ENCODE measurements at places on chromosomes 1 and 21.

- no peak for DNase-seq
These were observed 35.2 kb downstream of the PTPRC start for GRCh38 chr1:198674009-198674408.

- DNase-seq: no peak
These were observed 1.5 kb downstream of the EPRS1 start for GRCh38 chr1:220044678-220045355.

DNA sequence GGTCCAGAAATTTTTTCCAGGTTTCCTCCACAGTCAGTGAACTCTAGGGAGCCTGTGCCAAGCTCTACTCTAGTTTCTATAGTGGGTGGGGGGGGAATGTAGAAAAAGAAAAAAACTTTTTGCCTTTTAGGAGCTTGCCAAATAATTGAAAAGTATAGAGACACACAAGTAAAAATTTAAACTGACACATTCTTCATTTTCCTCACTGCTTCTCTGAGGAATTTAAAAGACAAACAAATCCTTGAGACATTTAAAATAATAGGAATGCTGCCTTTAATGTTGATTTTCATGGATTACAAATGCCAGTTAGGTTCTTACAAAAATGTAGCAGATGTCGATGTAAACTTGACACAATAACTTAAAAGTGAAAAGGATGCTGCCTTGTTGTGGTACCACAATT, 241.9 kb downstream of the DNM3 start:
- DNase-seq: no peak

GRCh38 chr1:6027591-6027990, 18.1 kb upstream of the KCNAB2 start:
- peak; percentile 21 for DNase-seq

DNA sequence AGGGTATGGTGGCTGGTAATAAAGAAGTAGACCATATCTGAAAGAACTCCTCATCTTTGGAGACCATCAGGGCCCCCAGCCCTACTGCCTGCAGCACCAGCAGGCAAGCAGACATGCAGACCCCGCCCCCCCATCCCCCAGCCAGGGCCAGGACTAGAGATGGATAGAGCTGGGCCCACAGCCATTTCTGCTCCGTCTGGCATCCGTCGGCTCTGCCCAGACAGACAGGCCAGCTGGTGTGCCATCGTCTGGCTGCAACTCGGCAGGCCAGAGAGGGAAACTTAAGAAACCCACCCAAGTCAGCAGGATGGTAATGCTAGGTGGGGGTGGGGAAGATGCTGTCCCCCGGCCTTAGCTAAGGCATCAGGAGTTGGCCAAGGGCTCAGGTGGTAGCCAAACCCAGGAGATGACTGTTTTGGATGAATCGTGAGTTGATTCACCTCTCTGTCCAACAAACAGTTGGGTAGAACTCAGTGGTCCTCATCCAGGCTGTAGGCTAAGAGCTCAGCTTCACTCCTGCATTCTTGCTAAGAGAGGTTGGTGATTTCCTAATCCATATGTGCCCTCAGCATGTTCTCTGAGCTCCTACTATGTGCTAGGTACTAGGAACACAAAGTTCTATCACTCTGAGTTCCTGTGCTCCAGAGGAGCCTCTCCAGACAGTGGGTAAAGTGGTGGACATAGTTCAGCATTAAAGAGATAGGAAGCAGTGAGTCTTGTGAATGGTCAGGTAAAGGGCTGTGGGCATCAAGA, 23.2 kb upstream of the TMEM222 start:
- no peak for DNase-seq

DNA sequence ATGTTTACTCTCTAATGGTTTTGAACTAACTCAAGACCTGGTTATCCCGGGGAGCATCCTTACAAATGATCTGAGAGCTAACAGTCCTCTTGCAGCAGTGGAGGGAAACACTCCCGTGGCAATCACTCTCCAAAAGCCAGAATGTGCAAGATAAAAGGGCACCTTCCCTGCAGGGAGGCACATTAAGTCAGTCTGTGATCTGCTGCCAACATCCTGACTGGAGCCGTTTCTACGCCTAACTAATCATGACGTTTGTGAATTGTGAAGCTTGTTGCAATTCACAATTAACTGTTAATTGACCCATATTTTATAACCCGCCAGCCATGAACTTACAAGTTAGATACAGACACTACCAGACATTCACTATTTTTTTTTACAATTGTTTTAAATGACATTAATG, 52.1 kb upstream of the LGALS8 start:
- DNase-seq: no peak

DNA sequence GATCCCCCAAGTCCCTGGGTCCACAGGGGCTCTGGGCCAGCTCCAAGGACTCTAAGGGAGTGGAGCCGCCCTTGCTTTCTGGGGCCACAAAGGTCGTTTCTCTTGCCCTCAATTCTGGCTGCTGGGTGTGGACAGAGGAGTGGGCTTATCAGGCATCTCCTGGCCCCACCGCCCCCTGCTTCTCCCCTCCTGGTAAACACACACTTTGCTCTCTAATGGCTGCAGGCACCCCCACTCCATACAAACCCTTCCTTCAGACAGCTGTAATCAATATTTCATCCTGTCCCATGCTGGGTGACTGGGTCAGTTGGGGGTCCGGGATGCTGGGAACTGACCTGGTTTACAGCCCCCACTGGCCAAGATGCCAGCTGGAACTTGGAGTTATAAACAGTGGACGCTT, 67.5 kb downstream of the PRDM16 start:
- DNase-seq: no peak

DNA sequence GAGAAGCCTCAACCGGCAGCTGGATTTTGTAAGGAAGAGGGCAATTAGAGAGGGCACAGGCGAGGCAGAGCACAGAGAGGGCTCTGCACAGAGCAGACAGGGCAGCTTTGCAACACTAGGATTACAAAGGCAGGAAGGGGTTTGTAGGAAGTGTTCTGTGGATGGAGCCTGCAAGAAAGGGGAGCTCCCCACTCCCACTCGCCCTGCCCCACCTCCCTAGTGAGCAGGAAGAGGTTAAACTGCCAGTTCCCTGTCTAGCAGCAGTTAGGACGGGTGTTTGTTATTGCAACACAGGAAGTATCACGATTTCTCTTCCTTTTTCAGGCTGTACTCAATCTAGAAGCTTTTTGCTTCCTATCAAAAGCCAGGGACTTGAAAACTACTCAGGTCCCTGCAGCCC, 63.3 kb upstream of the LRRC8D start:
- DNase-seq: peak; percentile 54

DNA sequence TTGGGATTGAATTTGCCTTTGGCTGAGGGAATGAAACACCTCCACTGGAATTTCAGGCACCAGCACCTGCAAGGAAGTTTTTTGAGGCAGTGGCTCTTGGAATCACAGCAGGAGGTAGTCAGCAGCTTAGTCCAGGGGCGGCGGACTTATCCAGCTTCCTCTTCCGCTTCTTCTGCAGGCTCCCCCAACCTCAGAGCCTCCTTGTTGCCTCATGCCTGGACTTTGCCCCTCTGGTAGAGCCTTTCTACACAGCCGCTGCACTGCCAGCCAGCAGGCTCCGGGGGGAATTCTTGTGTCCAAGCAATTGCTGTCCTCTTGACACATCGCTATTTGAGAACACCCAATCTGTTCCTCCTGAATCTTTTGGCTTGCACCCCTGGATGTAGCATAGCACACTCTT, 4.4 kb upstream of the RHEX start:
- DNase-seq: no peak

GRCh38 chr1:45531873-45532272, 10.2 kb upstream of the PRDX1 start:
- DNase-seq: no peak

DNA sequence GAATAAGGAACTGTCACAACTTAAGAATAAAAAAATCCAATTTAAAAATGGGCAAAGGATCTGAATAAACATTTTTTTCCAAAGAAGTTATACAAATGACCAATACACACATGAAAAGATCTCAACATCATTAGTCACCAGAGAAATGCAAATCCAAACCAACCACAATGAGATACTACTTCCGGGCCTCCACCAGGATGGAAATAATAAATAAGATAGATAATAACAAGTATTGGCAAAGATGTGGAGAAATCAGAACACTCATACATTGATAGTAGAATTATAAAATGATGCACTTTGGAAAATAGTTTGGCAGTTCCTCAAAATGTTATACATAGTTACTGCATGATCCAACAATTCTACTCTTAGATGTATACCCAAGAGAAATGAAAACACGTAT, 18.7 kb downstream of the ZSWIM5 start:
- DNase-seq: no peak

DNA sequence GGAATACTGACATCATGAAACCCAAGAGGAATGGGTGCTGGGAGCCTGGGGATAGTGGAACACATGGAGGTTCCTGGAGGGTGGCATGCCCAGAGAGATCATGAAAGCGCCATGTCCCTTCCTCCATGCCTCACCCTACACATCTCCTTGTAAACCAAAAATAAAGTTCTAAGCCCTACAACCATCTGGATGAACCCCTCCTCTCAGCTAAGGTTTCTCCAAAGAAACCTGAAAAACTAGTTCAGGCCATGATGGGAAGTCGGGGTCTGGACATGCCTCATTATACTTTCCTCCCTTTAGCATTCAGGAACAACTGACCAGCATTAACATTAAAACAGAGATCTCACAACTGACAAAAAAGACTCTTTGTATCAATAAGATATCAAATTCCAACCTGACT, 68.5 kb downstream of the ACBD6 start:
- DNase-seq: no peak

DNA sequence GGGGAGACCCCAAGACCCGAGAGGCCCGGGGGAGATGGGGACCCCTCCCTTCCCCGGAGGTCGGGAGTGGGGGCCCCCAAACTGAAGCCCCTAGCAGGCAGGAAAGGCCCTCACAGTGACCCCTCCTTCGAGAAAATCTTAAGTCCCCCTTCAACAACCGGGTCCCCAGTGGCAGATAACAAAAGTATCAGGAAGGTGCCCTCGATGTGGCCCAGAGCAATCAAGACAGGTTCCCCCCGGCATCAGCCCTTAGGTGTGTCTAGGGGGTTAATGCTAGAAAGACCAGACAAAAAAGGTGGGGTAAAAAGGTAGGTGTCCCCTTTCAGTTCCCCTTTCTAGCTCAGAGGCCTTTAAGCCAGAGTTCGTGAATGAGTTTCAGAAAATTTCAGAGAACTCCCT, 282 bp upstream of the ECE1 start:
- peak; percentile 50 for DNase-seq

Measured in CD4-positive, alpha-beta T cell treated with Interleukin-21 for 1 hour (primary cell).